ENCODE measurements at places on chromosomes 7 and 10.

DNA sequence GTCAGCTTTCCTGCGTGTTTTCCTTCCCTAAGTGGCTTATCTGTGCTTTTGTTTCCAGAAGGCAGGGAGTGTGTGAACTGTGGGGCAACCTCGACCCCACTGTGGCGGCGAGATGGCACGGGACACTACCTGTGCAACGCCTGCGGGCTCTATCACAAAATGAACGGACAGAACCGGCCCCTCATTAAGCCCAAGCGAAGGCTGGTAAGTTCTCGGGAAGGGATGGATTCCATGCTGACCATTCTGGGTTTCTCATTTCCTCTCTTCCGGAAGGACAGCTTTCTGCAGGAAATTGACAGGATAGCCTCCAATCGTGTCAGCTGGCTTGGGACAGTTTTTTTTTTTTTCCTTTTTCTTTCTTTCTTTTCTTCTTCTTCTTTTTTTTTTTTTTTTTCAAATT lies 9.4 kb downstream of the GATA3 start:
- no peak for DNase-seq

DNA sequence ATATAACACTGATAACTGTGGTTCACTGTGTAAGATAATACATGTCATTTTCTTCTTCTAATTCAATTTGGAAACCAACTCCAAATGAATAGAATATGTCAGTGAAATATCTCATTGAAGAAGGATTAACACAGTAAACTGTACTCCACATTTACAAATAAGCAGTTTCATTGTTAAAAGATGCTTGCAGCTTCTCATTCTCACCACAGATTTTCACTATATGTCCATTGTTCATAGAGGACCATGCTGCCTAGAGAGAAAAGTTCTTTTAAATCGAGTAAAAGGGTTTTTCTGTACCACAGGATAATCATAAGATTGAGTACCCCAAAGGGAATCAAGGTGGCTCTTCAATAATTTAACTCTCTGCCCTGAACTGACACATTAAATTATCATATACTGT lies 165.5 kb downstream of the LRRN3 start:
- DNase-seq = no peak

GRCh38 chr10:48594371-48594770 lies 10.5 kb downstream of the ARHGAP22 start:
- DNase-seq = no peak

GRCh38 chr10:111410740-111411139 lies 333.9 kb downstream of the ADRA2A start:
- DNase-seq = no peak

DNA sequence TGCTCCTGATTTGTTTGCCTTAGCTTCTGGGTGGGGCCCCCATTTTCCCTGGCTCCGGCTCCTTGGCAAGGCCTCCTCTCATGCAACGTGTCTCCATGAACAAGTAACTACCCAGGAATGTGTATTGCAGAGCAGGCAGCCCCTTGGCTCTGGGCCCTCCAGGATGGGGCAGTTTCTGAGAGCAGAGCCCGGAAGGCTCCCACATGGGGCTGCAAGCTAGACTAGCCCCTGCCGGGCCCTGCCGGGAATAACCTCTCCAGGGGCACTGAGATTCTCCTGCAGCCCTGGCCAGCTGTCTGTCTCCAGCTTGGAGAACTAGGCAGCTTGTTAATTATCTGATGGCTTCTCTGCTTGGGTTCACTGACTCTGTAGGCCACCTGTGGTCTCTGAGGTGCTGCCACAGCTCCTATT lies 184.0 kb upstream of the INHBA start:
- no peak for DNase-seq

GRCh38 chr10:86391236-86391840 lies 24.7 kb upstream of the GRID1 start:
- no peak for DNase-seq

DNA sequence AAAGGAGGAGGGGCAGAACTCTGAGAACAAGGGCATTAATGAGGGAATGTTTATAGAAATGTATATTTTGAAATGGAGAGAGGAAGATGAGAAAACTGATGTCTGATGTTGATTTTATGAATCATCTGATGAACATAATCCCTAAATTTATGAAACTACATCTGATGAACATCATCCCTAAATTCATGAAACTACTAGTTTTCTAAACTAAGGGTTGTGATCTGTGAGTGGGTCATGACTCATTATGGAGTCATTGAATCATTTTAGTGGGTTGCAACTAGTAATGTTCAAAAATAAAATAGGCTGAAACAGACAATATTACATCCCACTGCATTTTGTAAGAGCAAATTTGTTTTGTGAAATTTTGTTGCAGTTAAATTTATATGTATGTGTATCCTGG lies 442.6 kb upstream of the TEX47 start:
- DNase-seq = no peak

- DNase-seq = no peak
Measured at GRCh38 chr10:100979791-100980272, 7.5 kb downstream of the MRPL43 start.

GRCh38 chr7:79622781-79623180 lies 169.3 kb upstream of the MAGI2 start:
- no peak for DNase-seq

GRCh38 chr10:119651514-119652360 lies 557 bp downstream of the BAG3 start:
- DNase-seq = no peak

- DNase-seq = no peak
Measured at GRCh38 chr10:124710266-124710881, 33.8 kb downstream of the FAM53B start.

GRCh38 chr10:120598386-120598785 lies 141.4 kb downstream of the PLPP4 start:
- DNase-seq = no peak

GRCh38 chr10:102743078-102743587 lies 615 bp upstream of the WBP1L start:
- no peak for DNase-seq

GRCh38 chr7:130070861-130071622 lies 708 bp downstream of the KLHDC10 start:
- no peak for DNase-seq

- DNase-seq = no peak
Measured at GRCh38 chr10:27998178-27998953, 513 bp downstream of the ODAD2 start.

- DNase-seq = no peak
Measured at GRCh38 chr7:29825775-29826529, 19.6 kb downstream of the WIPF3 start.

GRCh38 chr7:23696916-23697441 lies 13.0 kb upstream of the STK31 start:
- peak; percentile 18 for DNase-seq

DNA sequence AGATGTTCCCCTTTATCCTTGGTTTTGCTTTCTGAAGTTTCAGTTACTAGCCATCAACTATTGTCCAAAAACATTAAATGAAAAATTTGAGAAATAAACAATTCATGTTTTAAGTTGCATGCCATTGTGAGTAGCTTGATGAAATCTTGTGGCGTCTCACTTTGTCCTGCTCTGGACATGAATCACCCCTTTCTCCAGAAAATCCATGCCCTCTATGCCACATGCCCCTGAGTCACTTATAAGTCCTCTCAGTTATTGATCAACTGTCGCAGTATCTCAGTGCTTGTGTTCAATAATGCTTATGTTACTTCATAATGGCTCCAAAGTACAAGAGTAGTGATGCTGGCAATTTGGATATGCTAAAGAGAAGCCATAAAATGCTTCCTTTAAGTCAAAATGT lies 208.0 kb upstream of the FERD3L start:
- DNase-seq = no peak

- no peak for DNase-seq
Measured at GRCh38 chr10:123156078-123156477, 1.9 kb downstream of the BUB3 start.

DNA sequence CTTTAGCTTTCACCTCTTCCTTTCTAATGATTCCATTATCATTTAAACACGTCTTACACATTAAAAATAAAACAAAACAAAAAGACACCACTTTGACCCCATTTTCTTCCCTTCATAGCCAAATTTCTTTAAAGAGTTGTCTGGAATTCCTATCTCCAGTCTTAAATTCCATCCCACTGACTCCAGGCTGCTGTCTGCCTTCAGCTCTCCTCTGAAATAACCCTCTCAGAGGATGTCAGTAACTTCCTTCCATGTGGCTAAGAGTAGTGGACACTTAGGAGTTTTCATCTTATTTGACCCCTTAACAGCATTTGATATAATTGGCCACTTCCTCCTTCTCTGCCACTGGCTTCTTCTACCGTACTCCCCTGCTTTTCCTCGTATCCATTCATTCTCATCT lies 69.6 kb upstream of the MKX start:
- DNase-seq = no peak

DNA sequence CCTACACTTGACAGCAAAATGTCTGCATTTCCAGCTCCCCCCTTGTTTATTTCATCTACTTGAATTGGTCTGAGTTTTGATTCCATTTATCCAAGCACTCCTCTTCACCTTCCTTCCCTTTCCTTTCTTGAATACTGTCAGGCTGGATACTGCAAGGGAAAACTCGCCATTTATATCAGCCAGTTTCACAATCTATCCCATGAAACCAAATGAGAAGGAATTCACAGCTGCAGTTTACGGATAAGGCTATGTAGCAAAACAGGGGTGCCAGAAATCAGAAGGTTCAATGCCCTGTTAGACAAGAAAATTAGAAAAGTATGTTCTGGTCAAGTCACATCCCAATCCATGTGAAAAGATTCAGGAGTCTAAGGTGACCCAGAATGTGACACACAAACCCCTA lies 28.1 kb downstream of the CCDC6 start:
- no peak for DNase-seq

- DNase-seq = no peak
Measured at GRCh38 chr7:46206476-46207060, 285.5 kb upstream of the IGFBP3 start.

DNA sequence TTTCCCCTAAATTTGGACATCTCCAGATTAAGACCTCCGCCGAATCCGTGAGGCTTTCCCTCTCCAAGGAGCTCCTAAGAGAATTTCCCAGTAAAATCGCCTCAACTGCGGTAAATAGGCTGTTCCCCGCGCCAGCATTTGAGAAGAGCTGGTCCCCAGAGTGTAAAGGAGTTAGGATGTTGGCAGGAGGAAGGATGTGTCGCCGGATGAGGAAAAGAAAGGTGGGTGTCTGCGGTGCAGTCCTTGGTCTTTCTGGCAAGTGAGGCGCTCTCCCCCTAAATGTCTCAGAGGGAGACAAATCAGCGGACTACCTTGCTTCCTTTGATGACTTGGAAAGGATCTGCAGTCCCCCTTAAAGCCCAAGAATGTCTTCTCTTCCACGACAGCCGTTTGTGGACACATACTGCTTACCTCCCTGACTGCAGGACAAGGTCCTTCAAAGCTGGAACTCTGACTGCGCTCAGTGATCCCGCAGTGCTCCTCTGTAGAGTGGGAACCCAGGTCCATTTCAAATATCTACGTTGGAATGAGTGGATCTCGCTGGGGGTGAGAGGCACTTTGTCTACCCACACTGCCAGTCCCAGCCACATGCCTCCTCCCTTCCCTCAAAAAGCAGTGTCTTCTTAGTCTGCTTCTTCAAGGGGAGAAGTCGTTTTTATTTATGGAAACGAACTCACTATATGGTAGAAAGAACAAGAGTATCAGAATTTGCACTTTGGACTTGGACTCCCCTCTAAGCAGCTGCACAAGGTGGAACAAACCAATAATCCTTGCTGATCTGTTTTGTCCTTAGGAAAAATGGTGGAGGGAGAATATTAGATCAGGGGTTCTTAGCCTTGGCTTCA lies 1.1 kb upstream of the DLG5 start:
- no peak for DNase-seq

DNA sequence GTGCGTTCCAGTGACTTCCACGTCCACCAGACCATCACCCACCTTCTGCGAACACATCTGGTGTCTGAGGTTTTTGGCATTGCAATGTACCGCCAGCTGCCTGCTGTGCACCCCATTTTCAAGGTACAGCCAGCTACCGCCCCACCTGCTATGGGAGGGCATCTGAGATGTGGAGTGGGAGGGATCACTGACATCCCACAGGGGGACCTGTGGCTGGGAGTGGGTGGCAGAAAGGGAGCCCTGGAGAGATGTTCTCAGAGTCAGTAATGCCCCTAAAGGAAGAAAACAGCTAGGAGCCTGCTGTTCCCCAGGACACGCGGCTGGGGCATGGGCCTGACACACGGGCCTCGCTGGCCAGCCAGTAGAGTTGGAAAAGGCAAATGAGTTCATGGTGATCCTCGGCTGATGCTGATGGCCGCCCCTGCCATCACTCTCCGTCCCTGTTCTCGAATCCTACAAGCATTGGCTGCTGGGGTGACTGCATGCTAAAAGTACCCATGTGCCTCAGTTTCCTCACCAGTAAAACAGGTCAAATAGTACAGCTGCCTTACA lies 66.6 kb downstream of the ALOX5 start:
- DNase-seq = no peak

- no peak for DNase-seq
Measured at GRCh38 chr7:8051373-8051772, 82.8 kb downstream of the GLCCI1 start.

DNA sequence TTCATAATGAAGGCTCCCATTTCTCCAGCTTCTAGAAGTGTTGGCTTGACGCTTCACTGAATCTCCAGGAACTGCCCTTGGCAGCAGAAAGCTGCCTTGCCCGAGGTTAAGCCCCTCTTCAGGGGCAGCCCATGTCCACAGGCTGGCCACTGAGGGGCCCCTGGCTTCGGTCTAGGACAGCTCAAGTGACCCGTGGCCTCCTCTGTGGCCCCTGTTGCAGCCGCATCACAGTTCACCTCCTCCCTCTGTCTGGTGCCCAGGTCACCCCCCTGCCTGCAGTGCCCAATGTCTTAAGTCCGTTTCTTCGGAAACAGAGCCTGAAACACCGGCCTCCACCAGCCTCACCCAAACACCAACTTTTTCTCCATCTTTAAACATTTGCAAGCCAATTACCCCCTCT lies 279.2 kb upstream of the MKI67 start:
- no peak for DNase-seq

GRCh38 chr7:69012149-69012548 lies 586.1 kb upstream of the AUTS2 start:
- no peak for DNase-seq

GRCh38 chr10:66622050-66622449 lies 303.8 kb upstream of the LRRTM3 start:
- no peak for DNase-seq

GRCh38 chr7:33705333-33705833 lies 200.0 kb upstream of the BMPER start:
- DNase-seq = no peak

GRCh38 chr7:81725003-81725811 lies 44.6 kb downstream of the HGF start:
- no peak for DNase-seq

DNA sequence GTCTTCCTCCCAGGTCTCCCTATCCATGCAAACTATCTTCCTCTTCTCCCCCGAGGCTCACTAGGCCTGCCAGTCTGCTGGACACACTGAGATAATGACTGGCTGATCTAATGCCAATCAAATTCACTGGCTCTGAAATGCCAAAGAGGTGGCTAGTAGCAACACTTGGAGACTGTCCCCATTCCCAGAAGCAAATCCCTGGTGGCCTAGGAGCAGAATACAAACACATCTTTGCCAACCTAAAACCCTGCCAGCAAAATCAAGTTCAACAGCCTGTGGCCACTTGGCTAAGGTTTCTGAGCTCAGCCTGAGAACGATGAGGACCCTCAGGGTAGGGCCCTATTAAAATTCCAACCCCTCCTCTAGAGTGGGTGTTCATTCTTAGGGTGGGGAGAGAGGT lies 46.6 kb downstream of the SH3PXD2A start:
- no peak for DNase-seq

Data from activated T-helper 1 cell treated with anti-CD3 and anti-CD28 coated beads, Interleukin-2, amount 50 U/mL, for 16 hours (primary cell).